SK-N-MC (cell line): ENCODE measurements at places on chromosomes 7 and 10.

- DNase-seq, result no peak
Measured at GRCh38 chr10:5385224-5385623, 19.4 kb downstream of the TUBAL3 start.

- DNase-seq, result no peak
Measured at GRCh38 chr10:103192089-103192450, 1.0 kb downstream of the NT5C2 start.

DNA sequence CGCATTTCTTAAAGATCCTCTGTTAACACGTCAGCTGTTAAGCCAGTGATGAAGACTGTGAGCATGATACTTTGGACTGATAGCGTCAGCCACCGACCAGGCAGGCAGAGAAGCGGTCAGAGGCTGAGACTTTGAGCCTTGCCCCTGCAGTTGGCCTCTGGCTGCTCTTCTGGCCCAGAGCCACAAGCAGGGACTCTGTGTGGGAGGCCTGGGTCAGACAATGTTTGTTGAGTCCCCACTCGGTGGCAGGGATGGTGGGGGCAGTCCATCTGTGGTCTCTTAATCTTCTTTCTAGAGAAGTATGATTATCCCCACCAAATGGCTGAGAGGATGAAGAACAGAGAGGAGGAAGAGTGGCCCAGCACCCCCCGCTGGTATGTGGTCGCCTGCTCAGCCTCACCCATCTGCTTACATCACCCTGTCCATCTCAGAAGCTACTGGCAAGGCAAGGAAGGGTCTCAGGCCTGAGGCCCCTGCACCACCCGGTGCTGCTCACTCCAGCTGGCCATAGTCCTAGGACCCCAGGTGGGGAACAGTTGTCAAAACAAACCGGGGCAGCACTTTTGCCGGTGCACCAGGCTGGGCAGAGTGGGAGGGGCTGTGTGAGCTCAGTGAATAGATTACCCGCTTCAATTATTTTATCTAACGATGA, 202.9 kb downstream of the GRID1 start:
- DNase-seq, result no peak

- DNase-seq, result no peak
Measured at GRCh38 chr7:24773646-24774045, 16.4 kb upstream of the GSDME start.

DNA sequence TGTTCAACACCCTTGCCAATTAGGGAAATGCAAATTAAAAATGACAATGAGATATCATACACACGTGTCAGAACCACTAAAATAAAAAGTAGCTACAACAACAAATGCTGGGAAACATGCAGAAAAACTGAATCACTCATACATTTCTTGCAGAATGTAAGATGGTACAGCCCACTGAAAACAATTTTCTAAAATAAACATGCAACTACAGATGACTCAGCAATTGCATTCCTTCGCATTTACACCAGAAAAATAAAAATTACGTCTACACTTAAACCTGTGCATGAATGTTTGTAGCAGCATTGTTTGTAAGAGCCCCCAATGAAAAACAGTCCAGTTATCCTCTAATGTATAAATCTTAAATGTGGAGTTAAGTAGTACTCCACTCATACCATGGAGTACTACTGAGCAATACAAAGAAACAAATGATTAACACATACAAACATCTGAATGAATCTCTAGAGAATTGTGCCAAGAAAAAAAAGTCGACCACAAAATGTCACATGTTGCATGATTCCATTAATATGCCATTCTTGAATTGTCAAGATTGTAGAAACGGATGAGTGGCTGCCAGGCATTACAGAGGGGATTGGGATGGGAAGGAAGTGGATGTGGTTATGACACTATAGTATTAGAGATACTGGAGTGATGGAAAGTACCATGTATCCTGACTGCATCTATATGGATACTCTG, 134.6 kb upstream of the NPSR1 start:
- DNase-seq, result no peak

GRCh38 chr10:60998932-60999331, 54.9 kb upstream of the RHOBTB1 start:
- no peak for DNase-seq

GRCh38 chr7:100681491-100682227, 8.1 kb downstream of the GNB2 start:
- no peak for DNase-seq

- no peak for DNase-seq
Measured at GRCh38 chr7:137717045-137717444, 129.7 kb downstream of the DGKI start.

DNA sequence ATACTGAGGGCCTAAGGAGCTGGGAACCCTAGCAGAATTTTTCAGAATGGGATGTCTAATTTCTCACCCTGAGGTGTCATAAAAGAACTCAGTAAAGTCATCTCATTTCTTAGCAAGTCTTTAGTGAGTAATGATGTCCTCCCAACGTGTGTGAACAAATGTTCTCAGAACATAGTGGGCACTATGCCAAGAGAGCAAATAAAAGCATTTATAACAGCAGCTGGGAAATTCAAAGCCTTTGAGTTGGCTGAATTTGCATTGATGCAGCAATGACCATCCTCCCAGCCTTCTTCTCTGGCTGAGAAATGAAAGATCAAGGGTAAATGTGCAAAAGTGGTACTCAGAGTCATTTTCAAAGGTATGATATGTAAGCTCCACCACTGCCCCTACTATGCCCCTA, 109.4 kb downstream of the FAM107B start:
- DNase-seq, result no peak
